ENCODE measurements at places on chromosomes 1 and 21.

- no peak for DNase-seq
These were observed 5.2 kb downstream of the POFUT2 start for GRCh38 chr21:45282283-45283034.

DNA sequence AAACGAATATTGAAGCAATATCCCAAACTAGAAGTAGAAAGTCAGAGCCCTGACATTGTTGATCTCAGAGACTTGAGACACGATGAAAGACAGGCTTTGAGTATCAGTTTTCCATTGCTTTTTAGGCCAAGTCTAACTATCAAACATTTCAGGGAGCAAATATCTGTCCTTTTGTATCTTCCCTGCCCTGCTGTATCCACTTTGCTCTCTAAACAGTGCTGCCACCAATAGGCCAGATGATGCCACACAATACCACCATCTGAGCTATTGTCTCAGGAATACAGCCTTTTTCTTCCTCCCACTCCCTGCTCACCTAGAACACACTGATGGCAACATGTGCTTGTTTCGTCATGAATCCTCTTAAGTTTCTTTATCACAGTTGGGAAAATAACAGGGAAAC, 62.6 kb upstream of the SPAG17 start:
- no peak for DNase-seq

- no peak for DNase-seq
These were observed 9.3 kb downstream of the F5 start for GRCh38 chr1:169576935-169577331.

GRCh38 chr1:8374356-8374755, 56.4 kb downstream of the SLC45A1 start:
- no peak for DNase-seq

GRCh38 chr1:54229281-54229891, 29.4 kb downstream of the MRPL37 start:
- no peak for DNase-seq

DNA sequence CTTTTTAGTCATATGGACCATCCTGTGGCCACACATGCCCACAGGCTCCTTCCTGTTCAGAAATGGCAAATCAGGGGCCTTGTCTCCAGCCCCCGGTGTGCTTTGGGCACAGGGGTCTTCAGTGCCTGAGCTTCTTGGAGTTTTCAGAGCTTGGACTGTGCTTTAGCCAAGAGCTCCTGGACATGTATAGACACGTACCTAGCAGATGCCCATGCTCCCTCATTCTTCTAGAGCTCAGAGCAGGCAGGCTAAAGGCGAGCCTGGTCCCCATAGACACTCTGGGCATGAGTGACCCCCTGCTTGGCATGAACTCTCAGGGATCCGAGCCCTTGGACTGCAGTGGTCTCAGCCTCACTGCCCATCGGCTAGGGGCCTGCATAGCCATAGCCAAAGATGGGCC, 106.8 kb downstream of the EPHB2 start:
- no peak for DNase-seq

DNA sequence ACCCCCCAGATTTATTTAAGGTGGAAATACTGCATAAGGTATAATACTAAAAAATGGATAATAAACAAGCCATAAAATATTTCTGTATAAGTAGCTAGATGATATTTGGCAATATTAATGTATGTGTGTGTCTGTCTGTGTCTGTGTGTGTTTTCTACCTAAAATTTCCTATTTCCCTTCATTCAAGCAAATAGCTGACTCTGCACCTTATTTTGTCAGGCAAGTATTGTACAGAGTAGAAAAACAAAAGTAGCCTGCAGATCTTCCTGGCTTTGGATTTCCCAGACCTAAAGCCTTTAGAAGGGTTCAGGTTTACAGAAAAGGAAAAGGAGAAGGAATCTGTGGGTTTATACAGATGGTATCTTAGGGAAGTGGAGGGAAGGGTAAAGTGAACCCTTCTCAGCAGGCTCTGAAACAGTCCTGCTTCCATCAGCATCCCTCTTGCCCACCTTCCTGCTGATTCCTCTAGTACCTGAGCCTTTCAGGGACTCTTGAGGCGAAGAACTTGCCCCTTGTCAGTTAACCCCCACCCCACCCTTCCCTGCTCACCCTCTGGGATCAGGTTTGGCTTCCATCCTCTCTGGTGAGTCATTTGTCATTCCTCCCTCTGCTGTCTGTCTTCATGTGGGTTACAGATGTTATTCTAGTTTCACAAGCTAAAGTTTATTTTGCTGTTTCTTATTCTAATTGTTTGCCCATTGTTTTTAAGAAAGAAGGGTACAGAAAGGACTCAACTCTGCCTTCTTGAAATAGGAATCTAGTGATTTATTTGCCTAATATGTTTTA, 21.7 kb upstream of the RGS16 start:
- no peak for DNase-seq

- no peak for DNase-seq
These were observed 599.8 kb downstream of the ADGRL2 start for GRCh38 chr1:82400521-82400920.

DNA sequence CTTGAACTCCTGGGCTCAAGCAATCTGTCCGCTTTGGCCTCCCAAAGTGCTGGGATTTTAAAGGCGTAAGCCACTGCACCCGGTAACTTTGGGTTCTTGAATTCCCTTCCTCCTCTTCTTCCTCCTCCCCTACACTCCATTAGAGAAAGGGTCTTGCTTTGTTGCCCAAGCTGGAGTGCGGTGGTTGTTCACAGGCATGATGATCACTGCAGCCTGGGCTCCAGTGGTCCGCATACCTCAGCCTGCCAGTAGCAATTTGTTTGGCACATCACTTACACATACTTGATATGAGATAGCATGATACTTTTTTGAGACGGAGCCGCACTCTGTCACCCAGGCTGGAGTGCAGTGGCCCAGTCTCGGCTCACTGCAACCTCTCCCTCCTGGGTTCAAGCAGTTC, 2.2 kb downstream of the DEGS1 start:
- no peak for DNase-seq

- no peak for DNase-seq
These were observed 3.0 kb downstream of the GPN2 start for GRCh38 chr1:26887125-26887524.

DNA sequence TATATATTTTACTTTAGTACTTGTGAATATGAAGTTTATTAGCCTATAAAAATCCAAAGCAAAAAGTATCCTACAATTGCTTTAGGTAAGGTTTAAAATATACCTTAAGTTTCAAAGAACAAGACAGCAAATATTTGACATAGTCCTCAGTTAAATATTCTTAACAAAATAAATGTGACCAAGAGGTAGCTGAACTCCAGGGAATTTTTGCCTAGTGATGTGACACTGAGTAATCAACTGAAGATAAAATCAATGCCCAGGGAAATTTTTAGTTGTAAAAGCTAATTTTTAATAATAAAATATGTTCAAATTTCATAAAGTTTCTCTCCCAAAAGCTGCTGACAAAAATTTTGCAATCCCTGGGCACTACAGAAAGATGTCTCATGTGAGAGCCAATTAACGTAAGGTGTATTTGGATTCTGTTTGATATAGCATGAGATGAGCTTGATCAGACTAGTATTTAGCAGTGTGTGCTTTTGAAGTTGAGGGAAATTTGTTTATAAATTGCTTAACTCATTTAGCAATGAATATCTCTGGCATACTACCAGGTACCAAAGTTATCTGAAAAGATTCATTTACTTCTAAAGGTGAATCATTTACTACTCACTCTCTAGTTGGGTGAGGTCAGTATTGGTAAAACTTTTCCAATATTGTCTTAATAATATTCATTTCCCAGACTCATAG, 80.2 kb upstream of the PALMD start:
- no peak for DNase-seq

DNA sequence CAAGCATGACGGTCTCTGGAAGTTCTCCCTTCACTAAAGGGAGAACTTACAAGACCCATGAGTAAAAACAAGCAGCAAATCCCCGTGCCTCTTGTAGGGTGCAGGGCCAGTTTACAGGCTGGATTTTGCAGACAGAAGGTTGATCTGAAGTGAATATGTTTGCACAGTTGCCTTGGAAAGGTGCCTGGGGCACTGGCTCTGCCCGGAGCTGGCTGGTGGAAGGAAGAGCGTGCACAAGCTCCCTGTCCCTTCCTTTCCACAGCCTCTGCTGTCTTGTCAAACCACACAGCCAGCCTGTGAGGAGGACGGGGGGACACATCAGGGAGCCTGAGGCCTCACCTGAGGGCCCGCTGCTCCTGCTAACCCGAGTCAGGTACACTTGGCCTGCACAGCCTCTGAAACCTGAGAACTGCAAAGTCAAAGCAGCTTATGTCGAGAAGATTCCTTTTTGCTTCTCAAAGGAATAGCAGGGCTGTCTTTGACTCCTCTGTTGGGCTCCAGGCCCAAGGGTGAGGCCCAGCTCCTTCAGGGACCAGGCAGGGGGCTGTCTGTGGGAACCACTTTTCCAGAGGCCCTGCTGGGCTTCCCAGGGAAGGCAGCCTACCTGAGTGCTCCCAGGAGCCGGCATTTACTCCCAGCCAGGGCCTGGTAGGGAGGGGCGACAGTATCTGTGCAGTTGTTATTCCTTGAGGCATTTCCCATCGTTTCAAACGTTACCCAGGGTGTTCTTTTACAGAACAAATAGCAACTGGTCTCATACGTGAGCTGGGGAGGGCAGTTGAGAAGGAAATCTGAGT, 251.5 kb downstream of the SIPA1L2 start:
- DNase-seq = no peak

DNA sequence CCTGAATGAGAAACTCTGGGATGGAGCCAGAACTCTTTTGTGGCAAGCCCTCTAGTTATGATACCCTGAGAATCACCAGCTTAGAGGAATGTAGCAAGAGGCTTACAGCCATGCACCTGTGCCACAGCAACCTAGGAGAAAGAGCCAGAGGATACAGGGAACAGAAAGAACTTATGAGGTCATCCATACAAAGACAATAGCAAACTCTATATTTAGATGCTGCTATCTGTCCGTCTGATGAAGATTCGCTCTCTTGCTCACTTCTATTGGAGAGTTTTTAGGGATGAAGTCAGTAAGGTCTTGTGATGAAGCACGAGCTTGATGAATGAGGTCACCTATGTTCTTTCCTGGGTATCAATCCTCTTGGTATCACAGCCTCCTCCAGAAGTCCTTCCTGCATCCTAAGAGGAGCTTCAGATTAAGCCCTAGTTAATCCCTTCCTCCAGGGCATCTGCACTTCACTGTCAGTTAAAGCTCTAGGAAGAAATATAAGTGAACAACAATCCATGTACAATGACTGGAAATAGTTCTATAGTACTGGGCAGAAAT, 185.6 kb downstream of the DAB1 start:
- DNase-seq = no peak

DNA sequence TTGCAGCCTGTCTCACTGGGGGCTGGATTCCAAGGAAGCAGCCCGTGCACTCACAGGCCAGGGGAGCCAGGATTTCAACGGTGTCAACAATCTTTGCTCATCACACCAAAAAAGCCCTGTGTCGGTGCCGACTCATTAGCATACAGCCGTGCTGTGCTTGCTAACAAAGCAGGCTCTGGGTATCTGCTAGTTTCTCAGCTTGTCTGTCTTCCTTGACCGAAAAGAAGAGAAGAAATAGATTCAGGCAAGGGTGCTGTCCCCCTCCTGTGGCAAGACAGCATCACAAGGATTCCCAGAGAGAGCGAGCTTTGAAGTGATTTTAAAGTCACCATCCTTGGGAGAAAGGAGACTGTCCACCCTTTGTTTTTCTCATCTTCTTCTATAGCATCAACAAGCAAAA, 214.7 kb downstream of the SDCCAG8 start:
- DNase-seq = no peak

DNA sequence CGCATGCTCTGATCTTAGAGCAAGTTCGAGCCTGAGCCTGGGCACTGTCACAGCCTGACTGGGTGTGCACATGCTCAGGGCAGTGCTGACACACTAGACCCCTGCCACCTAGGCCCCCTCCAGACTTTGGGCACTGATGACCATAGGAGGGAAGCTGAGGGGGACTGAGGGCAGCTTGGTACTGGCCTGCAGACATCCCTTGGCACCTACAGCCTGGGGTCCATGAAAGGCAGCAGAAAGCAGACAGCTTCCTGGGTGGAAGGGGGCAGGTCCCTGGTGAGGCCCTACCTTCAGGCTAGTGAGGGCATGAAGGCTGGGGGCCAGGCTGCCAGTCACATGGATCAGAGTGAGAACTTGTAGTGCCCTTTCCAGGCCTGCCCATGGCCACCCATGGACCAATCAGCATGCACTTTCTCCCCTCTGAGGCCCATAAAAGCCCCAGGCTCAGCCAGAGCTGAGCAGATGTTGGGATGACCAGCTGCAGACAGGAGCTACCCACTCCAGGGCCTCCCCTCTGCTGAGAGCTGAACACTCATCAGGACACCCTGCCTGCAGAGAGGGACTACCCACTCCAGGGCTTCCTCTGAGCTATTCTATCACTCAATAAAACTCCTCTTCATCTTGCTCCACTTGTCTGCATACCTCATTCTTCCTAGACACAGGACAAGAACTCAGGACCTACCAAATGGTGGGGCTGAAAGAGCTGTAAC, 680.8 kb downstream of the MATN1 start:
- no peak for DNase-seq

GRCh38 chr21:37758982-37759381, 157.3 kb downstream of the KCNJ6 start:
- no peak for DNase-seq

DNA sequence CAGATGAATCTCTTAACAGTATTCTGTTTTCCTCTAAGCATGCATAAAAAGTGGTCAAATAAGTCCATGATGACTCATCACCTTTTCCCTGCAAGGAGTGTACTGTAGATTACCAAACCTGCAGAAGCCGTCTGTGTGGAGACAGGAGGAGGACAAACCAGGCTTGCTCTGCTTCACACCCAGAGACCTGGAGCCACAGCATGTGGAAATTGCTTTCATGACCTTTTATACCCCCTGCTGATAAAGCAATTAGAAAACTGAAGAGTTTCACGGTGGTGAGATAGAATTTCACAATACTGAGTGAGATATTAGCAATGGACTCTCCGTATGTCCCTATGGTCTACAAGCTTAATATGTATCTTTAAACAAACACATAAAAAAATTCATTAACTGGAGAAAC, 9.4 kb downstream of the CORT start:
- DNase-seq = no peak

DNA sequence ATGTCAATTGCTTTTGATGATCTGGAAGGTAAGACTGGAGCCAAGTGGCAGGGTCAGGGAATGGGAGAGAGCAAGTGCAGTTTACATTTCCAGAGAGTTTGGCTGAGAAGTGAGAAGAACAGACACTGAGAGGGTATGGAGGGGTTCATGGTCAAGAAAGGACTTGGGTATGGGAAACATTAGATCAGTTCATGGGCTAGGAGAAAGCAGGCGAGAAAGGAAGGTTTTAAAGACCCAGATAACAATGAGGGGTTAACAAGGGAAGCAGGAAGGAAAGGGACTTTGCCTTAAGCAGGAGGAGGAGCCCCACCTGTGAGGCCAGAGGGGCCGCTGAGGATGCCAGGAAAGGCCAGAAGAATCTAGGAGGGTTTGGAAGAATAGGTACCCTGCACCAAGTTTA, 78.2 kb downstream of the DTL start:
- DNase-seq = no peak

Data from smooth muscle cell of the brain vasculature (primary cell).